ENCODE measurements at places on chromosomes 5 and 9.

DNA sequence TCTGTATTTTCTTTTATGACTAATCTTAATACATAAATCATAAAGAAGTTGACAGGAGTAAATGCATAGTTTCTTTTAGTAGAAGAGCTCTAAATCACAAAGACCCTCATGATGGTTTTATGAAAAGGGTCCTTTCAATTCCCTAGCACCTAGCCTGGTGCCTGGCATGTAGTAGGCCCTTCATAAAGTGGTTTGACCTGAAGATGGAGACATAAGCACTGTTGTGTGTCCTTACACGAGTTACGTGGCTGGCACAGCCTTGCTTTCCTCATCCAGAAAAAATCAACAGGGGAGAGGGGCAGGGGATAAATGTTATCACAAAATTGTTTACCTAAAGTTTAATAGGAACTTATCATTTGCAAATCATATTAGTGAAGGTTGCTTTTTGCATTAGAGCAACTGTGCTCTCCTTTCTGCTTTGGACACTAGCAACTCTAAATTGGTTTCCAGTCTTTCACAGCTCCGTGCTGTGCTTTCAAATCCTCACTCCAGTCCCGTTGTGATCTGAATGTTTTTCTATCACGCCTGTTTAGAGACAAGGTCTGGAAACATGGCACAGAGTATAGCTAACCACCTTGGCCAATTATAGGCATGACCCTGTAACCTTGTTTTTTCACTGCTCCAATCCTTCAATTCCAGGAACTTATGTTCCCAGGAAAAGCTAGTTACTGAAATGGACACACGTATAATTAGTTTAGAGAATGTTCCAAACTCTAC is 55.7 kb downstream of the ARL15 start:
- DNase-seq: no peak

GRCh38 chr9:35695943-35696401 is 6.2 kb upstream of the TPM2 start:
- no peak for DNase-seq

GRCh38 chr9:127495884-127496555 is 44.7 kb downstream of the LRSAM1 start:
- no peak for DNase-seq

DNA sequence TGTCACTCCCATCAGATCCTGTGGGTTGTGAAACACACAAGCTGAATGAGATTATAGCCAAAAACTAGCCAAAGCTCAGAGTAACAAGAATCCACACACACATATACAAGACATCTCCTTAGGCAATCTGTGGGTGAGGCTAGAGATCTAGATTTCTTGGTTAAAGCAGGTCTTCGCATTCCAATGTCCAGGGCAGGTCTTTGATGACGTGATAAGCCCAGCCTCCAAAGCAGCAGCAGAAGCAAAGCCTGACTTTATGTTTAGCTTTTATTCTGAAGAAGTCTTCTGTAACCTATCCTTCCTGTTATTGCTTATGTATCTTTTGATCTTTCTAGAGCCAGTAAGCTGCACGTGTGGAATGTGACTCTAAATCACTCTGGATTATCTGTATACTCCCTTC is 199.1 kb upstream of the SLC30A5 start:
- DNase-seq: no peak

DNA sequence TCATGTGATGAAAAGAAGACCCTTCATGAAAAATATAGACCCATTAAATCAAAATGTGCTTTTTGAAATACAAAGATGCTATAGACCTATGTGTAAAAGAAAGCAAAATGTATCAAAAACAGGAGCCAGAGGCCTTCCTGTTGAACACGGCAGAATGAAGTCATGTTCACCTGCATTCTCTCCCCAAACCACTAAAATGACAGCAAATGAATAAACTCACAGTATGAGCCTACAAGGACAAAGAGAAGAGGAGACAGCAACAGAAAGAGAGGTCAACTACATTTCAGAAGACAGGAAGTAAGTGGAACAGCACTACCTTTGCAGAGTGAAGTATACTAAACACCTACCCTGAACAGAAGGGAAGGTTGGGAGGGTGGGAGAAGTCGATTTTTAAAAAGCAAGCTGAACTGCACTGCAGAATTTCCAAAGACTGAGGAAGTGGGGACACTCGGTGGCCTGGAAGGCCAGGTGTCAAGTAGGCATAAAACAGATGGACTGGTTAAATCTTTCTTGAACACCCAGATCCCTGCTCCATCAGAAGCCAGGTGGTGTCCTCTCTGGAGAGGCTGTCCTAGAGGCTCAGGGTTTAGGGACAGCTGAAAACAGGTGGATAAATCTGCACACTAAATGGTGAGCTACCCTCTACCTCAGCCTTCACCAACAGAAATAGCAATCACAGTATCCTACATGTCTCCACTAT is 48.9 kb downstream of the MED27 start:
- no peak for DNase-seq
